ENCODE measurements at places on chromosomes 5 and 9.

DNA sequence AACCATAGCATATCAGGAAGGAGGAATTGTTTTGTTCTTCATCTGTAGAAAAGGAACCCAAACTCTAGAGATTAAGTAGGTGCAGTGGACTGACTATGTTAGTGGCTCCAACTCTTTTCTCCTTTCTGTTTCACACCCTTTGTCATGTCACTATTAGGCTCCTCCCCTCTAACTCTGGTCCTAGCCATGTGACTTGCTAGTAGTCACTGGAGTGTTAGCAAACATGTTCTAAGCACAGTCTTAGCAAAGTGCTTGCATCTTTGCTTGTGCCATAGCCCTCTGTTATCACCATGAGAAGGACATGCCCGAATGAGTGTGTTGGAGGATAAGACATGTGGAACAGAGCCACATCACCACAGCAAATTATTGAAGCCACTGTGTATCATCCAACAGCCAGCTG lies 55.4 kb upstream of the PPP3R2 start:
- DNase-seq: no peak

DNA sequence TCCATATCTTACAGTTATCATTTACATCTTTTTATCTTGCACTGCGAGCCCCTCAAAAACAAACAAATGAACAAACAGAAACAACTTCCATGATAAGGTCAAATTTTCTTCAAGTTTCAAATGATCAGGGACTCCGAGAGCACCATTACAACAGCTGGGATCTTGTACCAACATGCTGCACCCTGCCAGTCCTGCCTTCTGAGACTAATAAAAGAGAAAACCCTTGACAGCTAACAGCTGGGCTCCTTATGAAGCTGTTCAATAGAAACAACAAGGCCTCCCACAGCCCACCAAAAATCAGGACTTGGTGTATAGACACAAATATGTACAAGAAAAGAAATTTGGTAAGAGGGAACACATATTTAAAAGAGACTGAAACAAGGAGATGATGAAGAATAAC lies 985.3 kb upstream of the DMAC1 start:
- no peak for DNase-seq

DNA sequence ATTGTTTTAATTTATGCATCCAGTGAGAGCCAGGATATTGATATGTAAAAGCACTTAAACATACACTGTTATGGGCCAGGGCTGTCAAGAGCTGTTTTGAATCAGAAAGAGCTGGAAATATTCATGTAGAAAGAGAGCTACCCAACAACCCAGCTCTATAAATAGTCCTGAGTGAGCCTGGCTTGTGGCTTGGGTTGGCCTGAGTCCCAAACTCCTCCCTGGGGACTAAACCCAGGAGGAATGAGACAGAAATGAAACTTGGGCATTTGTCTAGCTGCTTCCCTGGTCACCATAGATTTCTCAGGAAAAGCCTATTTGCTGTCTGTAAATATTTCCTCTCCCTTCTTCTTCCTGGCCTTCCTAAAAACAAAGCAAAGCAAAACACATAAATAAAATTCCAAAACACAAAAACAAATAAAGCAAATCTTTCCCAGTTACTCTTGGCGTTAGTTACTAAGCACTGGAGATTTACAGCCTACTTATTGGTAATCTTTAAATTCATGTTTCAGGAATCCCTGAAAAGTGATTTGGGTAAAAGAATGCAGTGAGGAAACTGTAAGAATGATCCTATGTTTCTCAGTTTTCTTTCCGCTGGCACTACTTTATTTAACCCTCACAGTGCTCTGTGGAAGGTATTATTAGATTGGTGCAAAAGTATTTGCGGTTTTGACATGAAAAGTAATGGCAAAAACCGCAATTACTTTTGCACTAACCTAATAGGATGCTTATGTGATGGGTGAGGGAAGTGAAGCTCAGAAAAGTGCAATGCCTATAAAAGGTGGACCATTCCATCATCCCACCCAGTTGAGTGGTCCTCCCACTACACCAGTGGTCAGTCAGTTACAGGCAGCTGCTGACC lies 111.8 kb downstream of the CARTPT start:
- DNase-seq: peak; percentile 85

DNA sequence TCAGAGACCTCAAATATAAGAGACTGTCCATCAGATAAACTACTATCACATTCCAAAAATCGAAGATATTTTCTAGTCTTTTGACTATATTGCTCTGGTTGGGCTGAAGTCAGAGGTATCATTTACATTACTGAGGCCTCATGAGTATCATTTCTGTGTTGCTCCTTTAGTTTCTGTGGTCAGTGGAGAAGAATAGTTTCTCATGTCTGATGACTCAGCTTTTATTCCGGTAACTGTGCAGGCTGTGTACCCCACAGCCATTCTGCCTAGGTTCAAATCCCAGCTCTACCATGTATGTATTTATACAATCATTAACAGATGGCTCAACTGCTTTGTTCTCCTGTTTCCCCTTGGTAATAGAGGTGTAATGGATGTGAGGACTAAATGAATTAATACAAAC lies 179.3 kb downstream of the ALDH1A1 start:
- DNase-seq: no peak

GRCh38 chr5:139975942-139976341 lies 67.2 kb downstream of the NRG2 start:
- DNase-seq: no peak

DNA sequence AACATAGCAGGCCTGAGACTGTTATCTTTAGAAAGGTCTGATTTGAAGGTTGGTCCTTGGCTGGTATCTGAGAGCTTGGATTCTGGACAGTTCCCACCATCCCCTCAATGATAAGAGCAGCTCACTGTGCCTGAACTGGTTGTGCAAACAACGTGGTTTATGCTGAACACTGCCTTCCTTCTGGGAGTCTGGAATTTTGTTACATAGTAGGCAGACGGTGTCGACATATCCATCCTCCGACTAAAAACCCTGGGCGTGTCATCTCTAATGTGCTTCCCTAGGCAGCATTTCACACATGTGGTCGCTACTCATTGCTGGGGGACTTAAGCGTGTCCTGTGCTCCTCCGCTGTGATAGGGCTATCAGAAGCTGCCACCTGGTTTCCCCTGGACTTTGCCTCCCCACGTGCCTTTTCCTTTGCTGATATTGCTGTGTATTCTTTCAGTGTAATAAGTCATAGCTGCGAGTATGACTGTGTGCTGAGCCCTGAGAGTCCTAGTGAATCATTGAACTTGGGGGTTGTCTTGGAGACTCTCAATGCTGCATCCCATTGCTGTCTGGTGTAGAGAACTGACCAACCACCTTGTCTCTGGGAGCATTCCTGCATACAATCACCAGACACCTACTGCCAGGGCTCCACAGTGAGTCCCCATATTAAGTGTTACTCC lies 119.1 kb upstream of the TBC1D2 start:
- DNase-seq: peak; percentile 75

- no peak for DNase-seq
Observed at GRCh38 chr5:172999974-173000373, 16.4 kb downstream of the ATP6V0E1 start.
